ENCODE measurements at places on chromosomes 2 and 18. TPM values are rescaled to one million over a fixed set of nuclear protein-coding genes. Genes with fewer than 3 reads are reported as not detected.

DNA sequence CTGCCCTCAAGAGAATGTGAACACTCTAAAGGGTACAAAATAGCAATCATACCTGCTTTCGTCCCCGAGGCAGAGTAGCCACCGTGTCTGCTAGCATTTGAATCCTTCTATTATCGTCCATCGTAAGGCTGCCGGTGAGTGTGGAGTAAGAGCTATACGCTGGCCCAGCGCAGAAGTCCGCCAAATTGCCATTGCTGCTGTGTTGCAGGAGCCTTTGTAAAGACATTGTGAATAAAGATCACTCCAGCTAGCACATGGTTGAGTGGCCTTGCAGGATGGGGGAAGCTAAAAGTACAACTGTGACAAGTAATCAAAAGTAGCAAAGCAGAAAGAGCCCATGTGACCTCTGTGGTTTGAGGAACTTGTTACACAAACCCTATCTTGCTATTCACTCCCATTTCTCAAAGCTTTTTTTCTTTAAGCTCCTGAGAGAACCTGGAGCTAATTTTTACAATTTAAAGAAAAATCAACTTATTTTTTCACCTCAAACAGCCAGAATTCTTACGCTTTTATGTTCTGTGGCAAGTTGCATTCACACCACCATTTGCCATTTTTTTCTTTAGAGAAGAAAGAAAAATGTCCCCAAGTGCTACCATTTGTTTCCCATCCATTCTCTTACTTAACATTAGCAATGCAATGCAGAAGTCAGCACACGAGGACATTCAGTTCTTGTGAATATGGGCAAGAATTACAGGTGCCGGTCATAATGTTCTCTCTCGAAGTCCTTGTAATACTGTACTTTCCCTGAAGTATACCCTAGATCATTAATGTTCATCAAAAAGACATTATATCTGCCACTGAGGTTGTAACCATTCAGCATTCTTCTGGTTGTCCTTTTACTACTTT is at the start of gene CYTIP:
CYTIP (minus strand) TSS at position 295 of the 846 bp plus-strand sequence; CDS start at position 226, 69 bp downstream.
- DNase-seq, result peak; percentile 49

DNA sequence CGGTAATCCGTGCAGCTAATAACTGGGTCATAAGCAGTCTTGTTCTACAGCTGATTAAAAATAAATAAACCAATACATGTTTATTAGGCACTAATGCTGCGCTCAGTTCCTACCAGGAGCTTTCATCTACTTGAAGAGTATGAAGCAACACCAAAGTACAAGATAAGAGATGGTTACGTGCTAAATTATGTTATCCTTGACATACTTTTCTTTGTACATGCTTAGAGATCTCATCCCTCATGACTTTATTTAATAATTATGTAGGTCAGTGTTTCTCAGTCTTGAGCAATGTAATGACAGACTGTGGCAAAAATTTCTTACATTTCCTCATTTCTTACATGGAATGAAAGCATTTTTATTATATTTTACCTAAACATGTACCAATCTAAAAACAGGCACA is 54.6 kb upstream of the COBLL1 start:
- no peak for DNase-seq

DNA sequence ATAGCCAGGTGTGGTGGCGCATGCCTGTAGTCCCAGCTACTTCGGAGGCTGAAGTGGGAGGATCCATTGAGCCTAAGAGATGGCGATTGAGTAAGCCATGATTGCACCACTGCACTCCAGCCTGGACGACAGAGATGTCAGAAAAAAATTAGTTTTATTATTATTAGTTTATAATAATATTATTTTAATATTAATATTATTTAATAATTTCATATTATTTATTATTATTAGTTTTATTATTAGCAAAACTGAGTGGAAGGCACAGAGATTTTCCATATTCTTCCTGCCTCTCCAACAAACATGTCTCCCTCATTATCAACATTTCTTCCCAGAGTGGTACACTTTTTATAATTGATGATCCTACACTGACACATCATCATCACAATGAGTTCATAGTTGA is 278.2 kb downstream of the SOX11 start:
- DNase-seq, result no peak

DNA sequence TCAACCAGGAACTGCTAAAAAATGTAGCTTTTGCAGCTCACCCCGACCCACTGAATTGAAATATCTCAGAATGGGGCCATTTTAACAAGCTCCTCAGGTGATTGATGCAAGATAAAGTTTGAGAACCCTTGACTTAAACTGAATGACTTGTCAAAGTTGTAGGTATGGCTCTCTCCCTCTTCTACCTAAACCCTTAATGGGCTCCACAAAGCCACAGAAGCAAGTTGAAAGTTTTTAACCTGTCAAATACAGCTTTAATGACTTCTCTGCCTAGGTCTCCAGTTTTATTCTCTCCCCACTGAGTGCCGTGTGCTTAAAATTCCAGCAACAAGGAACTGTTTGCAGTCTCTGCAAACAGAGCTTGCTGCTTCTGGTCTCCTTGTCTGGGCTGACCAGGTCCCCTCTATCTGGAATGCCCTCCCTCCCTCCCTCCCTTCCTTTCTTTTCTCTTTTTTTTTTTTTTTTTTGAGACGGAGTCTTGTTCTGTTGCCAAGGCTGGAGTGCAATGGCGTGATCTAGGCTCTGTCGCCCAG is 19.7 kb upstream of the RNF125 start:
- DNase-seq, result no peak

DNA sequence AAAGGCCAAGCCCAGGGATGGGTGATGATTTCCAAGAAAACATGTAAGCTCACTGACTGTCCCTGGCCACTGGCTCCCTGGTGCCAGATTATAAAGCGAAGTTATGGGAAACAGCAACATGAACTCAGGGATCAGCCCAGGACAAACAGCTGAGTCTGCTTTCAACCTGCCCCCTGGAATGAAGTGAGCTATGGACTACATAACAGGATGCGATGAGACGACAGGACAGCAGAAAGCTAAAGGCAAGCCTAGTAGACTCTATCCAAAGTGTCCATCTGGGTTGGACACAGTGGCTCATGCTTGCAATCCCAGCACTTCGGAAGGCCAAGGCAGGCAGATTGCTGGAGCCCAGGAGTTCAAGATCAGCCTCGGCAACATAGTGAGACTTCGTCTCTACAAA is 16.6 kb upstream of the KCMF1 start:
- no peak for DNase-seq

The TXNL4A gene
- 211 TPM for total RNA-seq

DNA sequence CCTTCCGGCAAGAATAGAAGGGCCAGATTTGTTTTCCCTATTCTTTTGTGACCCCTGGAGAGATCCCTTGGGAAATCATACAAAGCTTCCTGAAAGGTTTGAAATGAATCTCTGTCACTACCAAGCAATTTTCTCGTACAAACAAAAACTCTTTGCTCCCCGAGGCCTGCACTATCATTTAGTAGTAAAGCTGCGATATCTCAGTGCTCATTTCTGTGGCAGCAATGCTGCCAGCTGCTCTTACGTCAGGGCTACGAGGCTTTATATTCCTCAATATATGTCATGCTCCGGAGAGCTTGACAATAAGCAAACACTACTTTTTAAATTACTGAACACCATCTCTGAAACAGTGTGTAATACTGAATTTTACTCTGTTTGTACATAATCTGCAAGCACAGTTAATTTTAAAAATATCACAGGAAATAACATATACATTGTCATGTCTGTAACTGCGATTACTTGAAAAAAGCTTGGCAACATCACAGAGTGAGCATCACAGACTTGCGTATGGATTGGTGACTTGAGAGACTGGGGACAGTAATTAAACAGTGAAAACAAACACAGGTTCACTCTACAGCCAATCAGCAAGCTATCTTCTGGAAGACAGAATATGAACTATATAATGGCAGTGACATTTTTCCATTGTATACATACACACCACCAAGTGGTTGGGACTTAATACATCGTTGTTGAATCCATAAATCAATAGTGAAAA is 403.3 kb upstream of the NETO1 start:
- no peak for DNase-seq

The SMCHD1 gene
- total RNA-seq, result 63.5 TPM

DNA sequence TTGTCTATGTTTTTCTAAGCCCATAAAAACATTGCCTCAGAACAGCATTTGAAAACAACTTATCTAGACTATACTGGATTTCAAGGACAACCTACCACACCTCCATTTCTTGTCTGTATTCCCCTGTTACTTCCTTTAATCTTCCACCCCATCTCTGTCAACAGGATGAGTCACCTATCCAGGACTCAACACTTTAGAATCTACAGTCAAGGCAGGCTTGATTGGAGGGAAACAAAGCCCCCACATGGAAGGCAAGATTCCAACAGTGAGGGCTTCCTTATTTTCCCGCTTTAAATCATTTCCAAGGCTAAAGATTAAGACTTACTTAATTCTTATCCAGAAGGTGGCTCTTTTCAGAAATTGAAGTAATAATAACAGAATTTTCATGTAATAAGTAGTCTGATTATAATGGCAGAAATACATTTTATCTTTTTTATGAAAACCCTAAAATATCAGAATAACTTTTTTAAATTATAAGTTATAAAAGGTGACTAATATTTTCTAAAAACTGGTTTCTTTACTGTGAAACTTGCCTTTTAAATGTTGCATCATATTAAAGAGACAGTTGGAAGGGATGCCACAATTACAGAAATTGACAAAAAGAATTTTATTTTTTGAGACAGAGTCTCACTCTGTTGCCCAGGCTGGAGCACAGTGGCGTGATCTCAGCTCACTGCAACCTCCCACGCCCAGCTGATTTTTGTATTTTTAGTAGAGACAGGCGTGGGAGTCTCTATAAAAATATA is 138.7 kb upstream of the CCDC150 start:
- no peak for DNase-seq

GRCh38 chr2:217839073-217839749 is 163.6 kb downstream of the TNS1 start:
- DNase-seq, result no peak

DNA sequence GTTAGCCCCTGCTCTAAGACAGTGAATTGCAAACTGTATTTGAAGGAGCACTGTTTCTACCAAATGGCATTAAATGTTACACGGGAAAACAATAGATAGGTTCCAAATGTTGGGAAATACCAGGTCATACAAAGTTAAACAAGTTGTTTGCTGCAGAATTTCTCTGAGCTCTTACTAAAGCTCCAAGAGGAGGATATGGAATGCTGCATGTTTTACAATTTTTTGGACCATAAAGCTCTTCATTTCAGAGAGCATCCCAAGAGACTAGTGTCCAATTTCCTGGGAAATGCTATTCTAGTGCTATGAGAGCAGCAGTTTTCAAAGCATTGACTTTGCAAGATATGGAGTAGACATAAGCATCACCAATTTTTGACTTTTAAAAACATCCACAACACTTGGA is 155.6 kb upstream of the CCDC68 start:
- no peak for DNase-seq

- DNase-seq, result no peak
Observed at GRCh38 chr18:48777744-48778116, 173.0 kb downstream of the SMAD7 start.

The ABCG8 gene
- 0.05 TPM for total RNA-seq

The SNORC gene
- total RNA-seq, result 1.4 TPM

The CTAGE1 gene
- total RNA-seq, result not detected

GRCh38 chr2:168671932-168672331 is 130.5 kb upstream of the NOSTRIN start:
- DNase-seq, result no peak

- DNase-seq, result no peak
Observed at GRCh38 chr2:197577446-197577845, 61.6 kb downstream of the MOB4 start.

DNA sequence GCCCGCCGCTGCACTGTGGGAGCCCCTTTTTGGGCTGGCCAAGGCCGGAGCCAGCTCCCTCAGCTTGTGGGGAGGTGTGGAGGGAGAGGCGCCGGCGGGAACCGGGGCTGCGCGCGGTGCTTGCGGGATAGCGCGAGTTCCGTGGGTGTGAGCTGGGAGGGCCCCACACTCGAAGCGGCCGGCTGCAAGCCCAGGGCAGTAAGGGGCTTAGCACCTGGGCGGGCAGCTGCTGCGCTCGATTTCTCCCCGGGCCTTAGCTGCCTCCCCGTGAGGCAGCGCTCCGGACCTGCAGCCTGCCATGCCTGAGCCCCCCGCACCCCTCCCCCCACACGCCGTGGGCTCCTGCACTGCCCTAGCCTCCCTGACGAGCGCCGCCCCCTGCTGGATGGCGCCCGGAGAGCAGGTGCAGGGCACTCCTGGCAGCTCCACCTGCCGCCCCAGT is 124.4 kb downstream of the CCDC178 start:
- DNase-seq, result no peak

The RAB11FIP5 gene
- 5.1 TPM for total RNA-seq

- peak; percentile 43 for DNase-seq
Observed at GRCh38 chr18:42053188-42053781, 98.3 kb downstream of the PIK3C3 start.

The SKOR2 gene
- total RNA-seq, result not detected

- no peak for DNase-seq
Observed at GRCh38 chr2:37377187-37377532, 32.7 kb downstream of the QPCT start.

The SFXN5 gene
- total RNA-seq, result 5.3 TPM

- DNase-seq, result no peak
Observed at GRCh38 chr2:172429301-172429968, 2.0 kb downstream of the ITGA6 start.

Data from activated T-cell treated with anti-CD3 and anti-CD28 coated beads, Interleukin-2, amount 50 U/mL, for 4 hours (primary cell).